ENCODE measurements at places on chromosomes 2 and 18.

- DNase-seq, result no peak
Measured at GRCh38 chr18:23563377-23564043, 22.8 kb downstream of the NPC1 start.

DNA sequence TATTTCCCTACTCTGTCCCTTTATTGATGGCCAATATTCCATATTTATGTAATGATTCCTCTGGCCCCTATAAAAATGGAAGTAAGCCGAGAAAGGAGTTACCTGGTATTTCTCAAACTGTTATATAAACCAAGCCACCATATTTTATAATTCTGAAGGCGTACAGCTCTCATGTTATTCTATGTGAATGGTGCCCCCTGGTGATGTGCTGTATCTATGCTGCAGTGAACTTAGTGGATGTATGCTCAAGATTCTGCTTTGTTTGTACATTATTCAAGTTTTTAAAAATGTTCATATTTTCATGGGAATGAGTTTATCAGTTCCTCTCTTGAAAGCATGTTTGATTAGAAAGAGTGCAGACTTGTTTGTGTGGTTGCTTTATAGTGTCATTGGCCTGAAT, 194.5 kb upstream of the LRRTM1 start:
- no peak for DNase-seq

DNA sequence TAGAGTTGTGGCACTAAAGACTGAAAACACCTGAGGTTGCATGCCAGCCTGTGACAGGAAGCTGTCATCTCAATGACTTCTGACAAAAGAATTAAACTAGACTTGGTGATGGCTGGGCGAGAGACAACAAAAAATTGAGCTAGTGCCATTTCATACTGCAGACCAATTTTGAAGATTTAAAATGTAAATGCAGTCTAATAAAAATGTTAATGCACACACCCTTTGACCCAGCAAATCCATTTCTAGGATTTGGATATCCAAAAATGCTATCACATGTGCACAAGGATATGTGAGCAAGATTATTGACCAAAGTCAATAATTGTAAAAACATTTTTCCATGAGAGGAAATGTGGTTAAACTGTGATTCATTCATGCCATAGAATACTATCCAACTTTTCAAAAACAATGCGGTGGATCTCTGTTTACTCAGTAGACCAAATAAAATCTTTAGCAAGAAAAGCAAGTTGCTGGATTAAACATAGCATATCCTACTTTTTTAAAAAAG, 5.6 kb downstream of the FBXO36 start:
- DNase-seq, result no peak

- DNase-seq, result no peak
Measured at GRCh38 chr2:46962751-46963150, 47.1 kb upstream of the MCFD2 start.

DNA sequence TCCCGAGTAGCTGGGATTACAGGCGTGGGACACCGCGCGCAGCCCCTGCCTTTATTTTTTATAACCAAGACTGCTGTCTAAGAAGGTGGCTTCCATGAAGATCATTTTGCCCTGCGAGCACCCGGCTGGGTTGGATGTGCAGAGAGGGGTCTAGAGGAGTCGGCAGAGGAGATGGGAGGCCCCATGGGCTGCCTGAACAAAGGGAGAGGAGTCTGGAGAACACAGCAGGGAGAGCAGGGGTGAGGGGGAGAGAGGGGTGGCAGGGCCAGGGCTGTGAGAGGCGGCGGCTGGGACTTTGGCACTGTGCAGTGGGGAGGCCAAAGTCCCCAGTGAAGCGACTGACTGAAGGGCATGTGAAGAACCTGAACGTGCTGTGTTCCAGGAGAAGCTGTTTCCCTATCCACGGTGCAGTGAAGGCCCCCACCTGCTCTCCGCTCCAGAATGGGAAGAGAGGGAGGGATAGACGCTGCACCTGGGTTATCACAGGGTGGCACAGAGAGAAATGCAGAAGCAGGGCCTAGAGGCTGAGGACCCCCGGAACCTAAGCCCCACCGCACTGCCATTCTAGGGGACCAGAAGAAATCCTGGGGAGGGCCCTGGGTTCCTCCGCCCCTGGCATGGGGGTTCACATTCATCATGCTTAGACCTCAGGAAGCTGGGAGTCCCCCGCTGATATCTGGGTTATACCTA, 24.8 kb upstream of the FOSL2 start:
- no peak for DNase-seq

GRCh38 chr2:168573128-168573903, 117.2 kb downstream of the CERS6 start:
- DNase-seq, result no peak

GRCh38 chr18:22783662-22784076, 149.5 kb upstream of the RBBP8 start:
- DNase-seq, result no peak

DNA sequence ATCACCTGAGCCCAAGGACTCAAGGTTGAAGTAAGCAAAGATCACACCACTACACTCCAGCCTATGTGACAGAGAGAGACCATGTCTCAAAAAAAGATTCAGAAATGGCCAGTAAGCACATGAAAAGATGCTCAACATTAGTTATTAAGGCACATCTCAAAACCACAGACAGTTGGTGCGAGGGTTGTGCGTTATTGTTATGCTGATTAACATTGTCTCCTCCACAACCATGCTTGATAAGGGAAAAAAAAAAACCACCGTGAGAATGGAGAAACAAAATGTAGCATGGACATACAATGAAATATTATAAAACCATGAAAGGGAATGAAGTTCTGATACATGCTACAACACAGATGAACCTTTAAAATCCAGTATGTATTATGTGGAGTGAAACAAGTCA, 27.3 kb downstream of the MOB4 start:
- no peak for DNase-seq

DNA sequence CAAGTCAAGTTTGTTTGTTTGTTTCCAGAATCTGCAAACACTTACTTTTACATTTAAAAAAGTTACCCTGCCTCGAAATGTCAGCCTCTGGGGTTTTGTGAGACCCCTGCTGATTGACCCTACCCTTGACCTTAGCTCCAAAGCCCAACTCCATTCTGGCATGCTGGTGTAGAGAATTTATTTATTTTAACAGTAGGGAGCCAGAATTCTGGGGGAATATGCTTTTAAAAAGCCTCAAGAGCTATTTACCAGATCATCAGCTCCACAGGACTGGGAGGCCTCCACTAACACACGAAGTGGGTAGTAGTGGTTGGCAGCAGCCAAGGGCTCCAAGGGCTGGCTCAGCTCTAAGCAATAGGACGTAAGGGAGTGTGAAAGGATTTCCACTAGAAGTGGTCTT, 23.2 kb upstream of the GREB1L start:
- DNase-seq, result no peak

GRCh38 chr2:44954889-44955592, 13.5 kb downstream of the SIX3 start:
- no peak for DNase-seq

DNA sequence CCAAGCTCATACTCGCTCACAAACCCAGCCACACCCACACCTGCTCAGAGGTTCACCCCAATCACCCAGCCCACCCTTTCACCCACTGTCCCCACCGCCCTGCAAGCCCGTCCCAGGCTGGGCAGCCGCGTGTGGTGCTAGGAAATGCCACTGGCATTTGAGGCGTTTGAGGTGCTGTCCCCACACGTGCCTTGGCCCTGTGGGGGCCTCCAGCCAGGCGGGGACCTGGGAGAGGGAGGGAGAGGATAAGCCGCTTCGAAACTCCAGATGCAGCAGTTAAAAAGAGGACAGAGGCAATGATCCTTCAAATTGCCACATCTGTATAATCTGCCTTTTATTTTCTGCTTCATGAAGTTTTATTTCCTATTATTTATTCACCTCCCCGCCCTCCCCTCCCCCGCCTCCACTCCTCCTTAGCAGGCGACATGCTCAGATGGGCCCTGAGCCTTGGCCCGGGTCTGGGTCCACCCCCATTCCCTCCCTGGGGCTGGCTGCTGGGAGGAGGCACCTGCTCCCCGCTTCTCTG, 35.9 kb downstream of the PSD4 start:
- no peak for DNase-seq

- DNase-seq, result no peak
Measured at GRCh38 chr18:31634331-31634713, 42.6 kb downstream of the TTR start.

DNA sequence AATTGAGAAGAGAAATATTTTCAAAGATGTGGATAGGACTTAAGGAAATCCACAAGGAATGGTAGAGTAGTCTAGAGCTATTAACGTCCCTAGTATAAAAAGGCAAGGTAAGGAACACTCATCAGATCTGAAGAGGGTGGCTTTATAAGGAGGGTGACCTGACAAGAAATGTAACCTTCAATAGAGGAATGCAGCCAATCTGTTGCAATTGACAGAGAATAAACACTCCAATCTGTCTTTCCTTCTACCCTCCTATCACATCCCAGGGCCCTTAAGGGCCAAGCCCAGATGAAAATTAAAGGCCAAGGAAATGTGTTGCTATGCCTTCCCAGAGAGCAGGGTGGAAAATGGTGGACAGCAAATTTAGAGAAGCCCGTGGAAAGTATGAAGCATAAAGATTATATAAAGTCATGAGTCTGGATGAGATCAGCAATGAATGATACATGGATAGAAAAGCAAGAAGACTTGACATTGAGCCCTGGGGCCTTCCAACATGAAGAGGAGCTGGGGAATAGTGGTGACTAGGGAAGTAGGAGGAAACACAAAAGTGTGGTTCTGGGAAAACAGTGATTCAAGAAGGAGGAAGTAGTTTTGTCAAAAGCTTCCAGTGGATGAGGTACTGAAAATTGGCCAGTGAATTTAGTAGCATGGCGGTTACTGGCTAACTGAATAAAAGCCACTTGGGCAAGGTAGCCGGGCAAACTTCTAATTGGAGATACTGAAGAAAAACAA, 270.6 kb upstream of the TANK start:
- DNase-seq, result no peak

DNA sequence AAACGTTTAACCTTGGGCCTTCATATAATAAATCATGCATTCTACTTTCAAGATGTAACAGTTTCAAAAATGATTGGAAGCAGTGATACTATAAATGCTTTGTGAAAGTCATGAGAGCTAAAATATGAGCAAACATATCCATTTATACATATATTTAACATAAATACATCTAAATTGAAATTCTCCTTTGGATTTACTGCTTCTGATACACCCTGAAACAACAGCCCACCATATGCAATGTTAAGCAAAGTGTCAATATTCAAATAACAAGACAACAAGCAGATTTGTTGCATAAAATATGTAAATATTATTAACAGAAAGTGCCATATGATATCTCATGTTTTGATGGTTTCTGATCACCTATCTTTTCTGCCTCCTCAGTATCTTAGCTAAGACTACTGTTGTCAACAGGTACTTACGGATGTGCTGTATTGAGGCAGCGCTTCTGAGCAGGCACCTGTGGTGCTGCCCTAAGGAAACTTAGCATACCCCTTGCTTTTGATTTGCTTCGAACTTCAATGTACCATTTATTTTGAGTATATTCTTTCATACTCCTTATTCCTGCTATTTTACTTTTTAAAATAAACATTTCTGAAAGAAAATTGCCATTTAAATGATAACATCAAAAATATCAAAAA, 6.1 kb downstream of the FIGN start:
- DNase-seq, result no peak

DNA sequence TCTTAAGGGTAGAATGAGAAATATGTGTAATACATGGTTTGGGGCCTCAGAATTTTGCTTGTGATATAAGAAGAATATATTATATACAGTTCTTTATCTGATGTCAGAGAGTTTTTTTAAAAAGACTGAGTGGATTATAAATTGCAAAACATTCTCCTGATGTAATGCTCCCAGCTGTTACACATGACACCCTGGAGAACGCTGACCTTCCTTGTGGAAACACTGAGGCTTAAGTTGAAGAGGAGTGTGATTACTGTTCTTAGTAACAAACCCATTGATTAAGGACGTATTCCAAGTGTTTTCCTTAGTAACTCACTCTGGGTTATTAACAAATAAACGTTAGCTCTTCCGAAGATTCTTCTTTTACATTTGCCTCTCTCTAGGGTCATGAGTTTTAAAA, 1069.3 kb upstream of the CNTNAP5 start:
- DNase-seq, result no peak

- no peak for DNase-seq
Measured at GRCh38 chr18:8041526-8042111, 474.5 kb downstream of the PTPRM start.

DNA sequence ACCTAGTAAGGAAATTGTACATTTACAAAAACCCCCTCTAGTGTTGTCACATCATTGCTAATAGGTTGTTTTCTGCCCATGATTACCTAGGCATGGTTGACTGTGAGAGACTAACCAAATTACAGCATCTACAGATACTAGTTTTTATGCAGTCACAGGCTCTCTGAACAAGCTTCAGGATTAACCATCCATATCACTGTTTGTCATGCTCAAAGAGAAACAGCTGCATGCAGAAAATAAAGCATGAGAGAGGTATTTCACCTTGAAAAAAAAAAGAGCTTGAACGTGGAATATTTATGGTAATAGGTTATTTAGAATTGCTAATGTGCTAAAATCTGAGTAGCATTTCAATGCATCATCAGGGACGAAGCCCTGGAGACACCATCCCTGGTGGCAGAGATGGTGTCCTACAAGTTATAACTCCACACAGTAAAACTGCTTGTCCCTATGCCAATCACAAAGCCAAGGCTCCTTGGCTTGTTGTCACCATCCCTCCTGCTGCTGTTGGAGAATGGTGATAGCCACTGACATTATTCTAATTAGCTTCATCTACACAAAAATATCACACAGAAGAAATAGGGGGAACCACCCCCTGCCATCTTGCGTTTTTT, 5.4 kb downstream of the NEB start:
- DNase-seq, result no peak

DNA sequence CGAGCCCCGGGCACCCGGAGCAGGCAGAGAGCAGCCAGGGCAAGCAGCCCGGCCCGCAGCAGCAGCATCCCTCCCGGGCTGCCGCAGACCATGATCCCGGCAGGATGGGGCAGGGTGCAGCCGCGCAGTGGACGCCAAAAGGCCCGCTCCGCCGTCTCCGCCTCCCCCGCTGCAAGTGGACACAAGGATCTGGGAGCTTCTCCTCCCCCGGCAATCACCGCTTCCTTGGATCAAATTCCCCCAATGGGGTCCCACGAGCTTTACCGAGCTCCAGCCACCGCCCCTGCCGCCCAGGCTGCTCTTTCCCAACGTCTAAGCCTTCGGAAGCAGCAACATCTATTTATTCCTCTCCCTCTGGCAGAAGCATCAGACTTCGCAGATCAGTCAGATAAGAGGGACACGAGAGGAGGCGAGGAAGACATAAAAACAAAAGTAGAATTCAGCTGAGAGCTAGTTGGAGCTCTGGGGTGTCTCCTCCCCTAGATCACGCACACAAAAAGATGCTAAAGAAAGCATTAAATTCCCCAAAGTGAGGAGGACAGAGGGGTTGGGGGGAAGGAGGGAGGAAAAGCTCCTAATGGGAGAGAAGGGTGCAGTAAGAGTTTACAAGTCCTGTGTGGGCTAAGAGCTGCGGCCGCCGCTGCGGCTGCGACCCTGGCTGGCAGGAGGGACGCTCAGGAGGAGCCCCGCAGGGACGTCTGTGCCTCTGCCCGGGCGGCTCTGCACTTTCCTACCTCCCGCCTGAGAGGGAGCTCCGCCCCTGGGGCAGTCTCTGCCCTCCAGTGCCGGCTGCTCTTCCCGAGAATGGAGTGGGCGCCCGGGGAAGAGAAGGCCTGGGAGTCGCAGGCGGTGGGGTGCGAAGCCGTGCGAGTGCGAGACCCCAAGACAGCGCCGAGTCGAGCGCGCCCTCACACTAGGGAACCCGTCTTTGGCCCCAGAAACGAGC, at the start of gene FRZB:
TSS of gene FRZB (minus strand) at position 177 of the 946 bp plus-strand sequence. CDS start at position 92, 85 bp downstream.
- DNase-seq, result no peak

GRCh38 chr18:59911600-59911999, 11.8 kb downstream of the PMAIP1 start:
- DNase-seq, result no peak
